ENCODE measurements at places on chromosomes 3 and 15.

DNA sequence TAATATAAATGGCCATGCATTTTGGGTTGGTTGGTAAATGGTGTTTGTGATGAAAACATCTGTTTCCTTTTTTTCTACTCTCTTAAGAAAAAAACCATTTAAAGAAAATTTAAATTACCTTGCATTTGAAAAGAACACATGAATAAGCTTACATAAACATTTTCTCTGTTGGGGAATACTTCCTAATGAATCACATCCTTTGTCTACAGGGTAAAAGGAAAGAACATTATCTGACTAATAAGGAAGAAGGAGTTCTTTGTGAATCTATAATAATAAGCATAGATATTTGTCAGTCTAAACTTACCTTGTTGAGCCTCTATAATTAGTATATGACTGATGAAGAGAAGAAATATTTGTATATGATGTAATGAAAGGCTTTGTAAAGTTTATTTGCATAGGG is 254.1 kb upstream of the ZNF717 start:
- no peak for DNase-seq

- peak; percentile 11 for DNase-seq
Observed at GRCh38 chr15:73388256-73388781, 19.6 kb upstream of the HCN4 start.

GRCh38 chr3:108021131-108021530 is 69.7 kb downstream of the CD47 start:
- no peak for DNase-seq

GRCh38 chr15:95596496-95596895 is 734.0 kb upstream of the NR2F2 start:
- DNase-seq: no peak

DNA sequence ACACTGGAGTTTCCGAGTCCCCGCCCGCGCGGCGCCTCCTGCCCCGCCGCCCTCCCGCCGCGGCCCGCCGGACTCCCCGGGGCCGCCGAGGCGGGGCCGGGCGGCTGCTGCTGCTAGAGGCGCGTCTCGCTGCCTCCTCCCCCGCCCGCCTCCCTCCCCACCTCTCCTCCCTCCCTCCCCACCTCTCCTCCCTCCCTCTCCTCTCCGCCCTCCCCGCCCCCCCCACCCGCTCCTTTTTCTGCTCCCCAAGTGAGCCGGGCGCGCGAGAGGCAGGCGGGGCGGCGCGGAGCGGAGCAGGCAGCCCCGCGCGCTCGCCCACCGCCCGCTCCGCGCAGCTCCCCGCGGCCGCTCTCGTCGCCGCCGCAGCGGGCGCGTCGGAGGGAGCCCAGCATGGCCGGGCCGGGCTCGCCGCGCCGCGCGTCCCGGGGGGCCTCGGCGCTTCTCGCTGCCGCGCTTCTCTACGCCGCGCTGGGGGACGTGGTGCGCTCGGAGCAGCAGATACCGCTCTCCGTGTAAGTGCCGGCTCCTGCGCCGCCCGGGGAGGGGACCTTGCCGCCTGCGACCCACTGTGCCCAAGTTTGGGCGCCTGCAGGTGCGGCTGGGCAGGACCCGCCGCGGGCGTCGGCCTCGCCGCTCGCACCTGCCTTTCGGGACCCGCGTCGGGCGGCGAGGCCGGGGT is at the start of gene CACNA2D3:
Gene CACNA2D3, plus strand, starts transcription at position 229 of the 679 bp plus-strand sequence.
- no peak for DNase-seq

- peak; percentile 23 for DNase-seq
Observed at GRCh38 chr15:41256577-41257038, 25.5 kb downstream of the CHP1 start.

GRCh38 chr15:40150163-40150925 is 10.5 kb upstream of the BUB1B start:
- DNase-seq: peak; percentile 46

DNA sequence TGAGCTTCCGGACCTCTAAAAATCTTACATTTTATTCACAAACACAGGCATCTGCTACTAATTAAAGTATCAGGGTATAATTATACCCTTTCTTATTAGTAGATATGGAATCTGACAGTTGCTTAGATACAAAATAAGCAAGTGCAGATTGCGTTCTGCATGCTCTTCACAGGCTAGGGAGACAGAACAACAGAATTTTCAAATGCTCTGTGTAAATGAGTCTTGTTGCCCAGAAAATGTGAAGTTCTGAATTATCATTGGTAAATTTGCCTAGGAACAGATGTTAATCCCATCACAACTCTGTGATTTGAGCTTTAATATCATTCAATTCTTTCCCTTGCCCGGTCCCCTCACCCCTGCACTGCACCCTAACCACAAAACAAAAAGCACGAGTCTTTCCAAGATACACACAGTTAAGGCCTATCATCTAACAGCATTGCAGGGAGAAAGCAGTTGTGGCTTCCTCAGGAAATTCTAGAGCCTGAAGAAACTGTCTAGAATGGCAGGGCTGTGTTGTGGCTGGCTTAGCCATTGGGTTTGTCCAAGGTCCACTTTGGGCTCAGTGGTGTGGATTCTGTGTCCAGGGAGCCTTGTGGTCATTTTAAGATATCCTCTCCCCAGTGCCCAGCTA is 119.8 kb downstream of the PDCD6IP start:
- DNase-seq: no peak

DNA sequence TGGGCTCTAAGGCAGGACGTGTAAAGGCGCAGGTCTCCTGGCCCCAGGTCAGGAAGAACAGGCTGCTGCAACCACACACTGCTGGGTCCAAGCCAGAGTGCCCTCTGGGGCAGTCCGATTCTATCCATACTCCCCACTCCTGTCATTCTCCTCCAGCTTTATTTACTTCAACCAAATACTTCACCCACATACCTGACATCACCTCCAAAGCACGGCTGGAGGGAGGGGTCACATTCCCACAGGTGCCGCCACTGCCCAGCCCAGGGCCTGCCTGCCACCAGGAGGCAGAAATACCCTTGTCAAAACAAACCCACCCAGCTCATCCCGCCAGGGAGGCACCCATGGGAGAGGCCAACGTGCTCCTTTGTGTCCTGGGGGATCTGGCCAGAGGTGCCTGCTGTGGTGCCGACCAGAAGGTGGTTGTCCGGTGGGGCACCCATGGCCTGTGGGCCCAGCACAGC is 100.4 kb downstream of the DAPK2 start:
- DNase-seq: no peak

GRCh38 chr15:41231422-41232226 is 556 bp downstream of the CHP1 start:
- no peak for DNase-seq

GRCh38 chr15:33086500-33087121 is 107.9 kb downstream of the FMN1 start:
- peak; percentile 49 for DNase-seq

DNA sequence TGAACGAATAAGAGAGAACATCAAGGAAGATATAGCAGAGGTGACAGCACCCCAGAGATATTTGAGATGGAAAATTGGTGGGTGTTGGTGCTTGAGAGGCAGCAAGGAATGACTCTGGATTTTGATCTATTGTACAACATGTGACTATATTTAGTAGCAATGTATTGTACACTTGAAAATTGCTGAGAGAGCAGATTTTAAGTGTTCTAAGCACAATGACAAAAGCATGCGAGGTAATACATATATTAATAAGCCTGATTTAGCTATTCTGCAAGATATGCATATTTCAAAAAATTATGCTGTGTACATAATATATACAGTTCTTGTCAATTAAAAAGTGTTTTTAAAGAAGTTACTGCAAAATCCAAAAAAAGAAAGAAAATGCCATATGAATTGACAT is 194.3 kb downstream of the SLC9A9 start:
- DNase-seq: no peak

- DNase-seq: no peak
Observed at GRCh38 chr3:43883729-43884396, 193.1 kb downstream of the ABHD5 start.

DNA sequence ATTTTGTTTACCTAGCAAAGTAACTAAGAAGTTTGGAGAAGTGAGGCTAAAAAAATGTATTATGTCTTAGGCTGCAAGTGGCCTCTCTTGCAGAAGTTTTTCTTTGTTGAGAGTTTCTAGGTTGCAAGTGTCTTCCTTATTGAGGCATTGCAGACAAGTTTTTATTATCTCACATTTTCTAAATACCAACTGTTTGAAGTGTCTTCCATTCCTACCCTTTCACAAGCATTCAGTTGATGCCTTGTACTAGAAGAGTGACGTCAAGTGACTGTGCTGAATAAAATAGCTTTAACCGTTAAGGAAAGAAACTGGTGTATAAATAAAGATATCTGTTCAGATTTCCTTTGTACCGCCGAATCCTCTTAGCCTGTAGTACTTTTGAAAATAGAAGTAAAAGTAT is 123.3 kb downstream of the ALCAM start:
- no peak for DNase-seq

GRCh38 chr3:56591262-56591661 is 34.3 kb downstream of the CCDC66 start:
- no peak for DNase-seq

- DNase-seq: peak; percentile 5
Observed at GRCh38 chr3:190728574-190729246, 133.8 kb downstream of the GMNC start.

DNA sequence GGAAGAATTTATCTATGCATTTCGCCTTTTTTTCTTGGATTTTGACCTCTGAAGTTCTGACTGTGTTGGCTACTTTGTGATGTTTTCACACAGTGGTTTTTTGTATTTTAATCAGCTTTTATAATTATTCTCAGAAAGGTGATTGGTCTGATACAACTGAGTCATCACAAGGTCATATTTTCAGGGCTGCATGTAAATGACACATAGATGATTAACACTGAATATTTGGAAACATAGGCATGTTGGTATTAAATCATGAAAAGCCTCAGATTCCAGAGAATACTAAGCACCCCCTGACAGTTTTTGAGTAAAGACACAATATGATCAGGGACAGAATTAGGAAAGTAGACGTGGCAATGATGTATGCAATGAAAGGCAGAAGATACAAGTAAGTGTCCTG is 175.5 kb upstream of the SLCO3A1 start:
- no peak for DNase-seq

GRCh38 chr15:88636050-88636449 is 2.8 kb upstream of the ISG20 start:
- DNase-seq: no peak

DNA sequence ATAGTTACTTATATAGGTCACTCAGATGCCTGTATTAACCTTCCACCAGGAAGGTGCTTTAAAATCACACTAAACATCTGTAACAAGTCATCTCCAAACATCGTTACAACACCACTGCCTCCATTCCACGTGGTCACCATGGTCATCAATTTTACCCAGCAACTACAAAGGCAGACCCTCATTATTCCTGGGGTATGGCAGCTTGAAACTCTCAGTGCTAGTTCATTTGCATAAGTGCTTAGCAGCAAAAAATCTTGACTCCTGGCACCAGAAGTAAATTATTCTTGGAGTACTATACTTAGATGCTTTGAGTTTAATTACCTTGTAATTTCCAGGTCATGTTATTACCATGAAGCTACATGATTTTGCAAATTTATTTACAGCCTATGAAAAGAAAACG is 250.6 kb downstream of the KBTBD8 start:
- no peak for DNase-seq

GRCh38 chr3:3714572-3714971 is 84.7 kb upstream of the LRRN1 start:
- DNase-seq: no peak

GRCh38 chr3:69686056-69686455 is 53.2 kb upstream of the MITF start:
- no peak for DNase-seq

DNA sequence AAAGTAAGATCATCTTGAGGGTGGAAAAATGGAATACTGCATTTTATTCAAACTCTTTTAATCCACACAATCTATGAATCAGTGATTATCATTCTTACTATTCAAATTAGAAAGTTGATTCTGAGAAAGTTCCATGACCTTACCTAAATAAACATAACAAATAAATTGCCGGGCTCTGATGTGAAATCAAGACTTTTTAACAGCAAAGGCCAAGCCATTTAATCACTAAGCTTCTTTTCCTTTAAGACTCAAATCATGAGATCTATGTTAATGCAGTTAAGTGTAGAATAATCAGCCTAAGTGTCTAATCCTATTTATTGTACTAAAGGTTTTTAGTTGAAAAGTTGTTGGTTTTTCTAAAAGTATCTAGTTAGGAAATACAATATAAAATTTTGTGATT is 857.0 kb downstream of the SI start:
- DNase-seq: no peak

DNA sequence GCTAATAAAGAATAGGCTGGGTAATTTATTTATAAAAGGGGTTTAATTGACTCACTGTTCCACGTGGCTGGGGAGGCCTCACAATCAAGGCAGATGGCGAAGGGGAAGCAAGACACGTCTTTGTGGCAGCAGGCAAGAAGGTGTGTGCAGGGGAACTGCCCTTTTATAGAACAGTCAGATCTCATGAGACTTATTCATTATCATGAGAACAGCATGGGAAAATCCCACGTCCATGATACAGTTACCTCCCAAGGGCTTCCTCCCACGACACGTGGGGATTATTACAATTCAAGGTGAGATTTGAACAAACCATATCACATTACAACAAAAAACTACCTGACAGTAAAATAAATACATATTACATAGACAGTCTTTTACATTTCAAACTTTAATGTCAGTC is 414.9 kb downstream of the NAALADL2 start:
- DNase-seq: no peak
